ENCODE measurements at places on chromosomes 5 and 9.

- DNase-seq = no peak
Observed at GRCh38 chr9:76352026-76352620, 42.1 kb downstream of the RFK start.

DNA sequence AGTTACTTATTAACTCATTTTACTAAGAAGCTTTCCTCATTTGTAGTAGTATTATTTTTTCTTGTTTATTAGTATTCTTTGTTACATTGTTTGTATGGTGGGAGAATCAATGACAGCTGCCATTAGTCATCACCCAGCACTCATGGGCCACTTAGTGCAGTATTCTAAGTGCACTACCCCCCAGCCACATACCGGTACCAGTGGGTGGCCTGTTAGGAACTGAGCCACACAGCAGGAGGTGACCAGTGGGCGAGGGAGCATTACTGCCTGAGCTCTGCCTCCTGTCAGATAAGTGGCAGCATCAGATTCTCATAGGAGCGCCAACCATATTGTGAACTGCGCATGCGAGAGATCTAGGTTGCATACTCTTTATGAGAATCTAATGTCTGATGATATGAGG lies 24.2 kb upstream of the CAMLG start:
- no peak for DNase-seq

GRCh38 chr5:97131139-97131710 lies 11.2 kb downstream of the LIX1 start:
- DNase-seq = no peak

GRCh38 chr5:164600274-164600673 lies 1094.9 kb downstream of the MAT2B start:
- no peak for DNase-seq

DNA sequence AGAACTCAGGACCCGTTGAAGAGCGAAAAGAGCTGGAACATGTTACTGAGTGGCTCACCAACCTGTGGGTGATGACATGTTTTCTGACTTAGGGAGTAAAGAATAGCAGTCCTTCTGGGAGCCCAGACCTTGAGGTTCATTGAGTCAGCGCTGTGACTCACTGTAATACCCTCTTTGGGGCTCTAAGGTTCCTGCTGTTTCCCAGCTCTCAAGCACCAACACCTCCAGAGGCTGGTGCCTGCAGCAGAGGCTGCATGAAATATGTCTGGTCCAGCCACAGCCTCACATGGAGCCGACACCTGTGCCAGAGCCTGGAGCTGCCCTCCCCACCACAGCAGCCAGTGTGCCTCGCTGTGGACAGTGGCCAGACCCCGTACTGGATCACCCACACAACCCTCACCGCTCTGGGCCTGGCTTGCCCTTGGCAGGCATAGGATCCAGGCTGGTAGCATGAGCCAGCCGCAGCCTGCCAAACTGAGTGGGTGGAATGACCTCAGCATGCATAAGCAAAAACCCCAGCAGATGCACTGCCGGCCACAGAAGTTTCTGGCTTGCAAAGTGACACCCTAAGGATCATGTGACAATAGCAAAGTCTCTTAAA lies 143.5 kb upstream of the MRPS30 start:
- DNase-seq = no peak

DNA sequence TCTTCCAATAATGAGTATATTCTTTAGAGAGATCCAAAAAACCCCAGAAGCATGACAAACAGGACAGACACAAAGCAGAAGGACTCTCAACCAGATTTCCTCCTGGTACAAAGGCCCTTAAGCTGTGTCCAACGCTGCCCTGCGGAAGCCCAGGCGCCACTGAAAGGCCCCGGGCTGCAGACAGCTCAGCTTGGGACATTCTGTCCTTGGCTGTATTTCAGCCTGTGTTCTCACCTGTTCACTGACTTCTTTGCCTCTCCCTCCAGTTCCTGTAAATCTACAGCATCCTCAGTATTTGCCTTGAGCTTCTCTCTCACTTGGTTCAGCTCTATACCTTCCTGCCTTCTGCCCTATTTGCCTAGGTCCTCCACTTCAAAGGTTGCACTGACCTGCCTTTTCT lies 96.5 kb downstream of the SH3TC2 start:
- no peak for DNase-seq

DNA sequence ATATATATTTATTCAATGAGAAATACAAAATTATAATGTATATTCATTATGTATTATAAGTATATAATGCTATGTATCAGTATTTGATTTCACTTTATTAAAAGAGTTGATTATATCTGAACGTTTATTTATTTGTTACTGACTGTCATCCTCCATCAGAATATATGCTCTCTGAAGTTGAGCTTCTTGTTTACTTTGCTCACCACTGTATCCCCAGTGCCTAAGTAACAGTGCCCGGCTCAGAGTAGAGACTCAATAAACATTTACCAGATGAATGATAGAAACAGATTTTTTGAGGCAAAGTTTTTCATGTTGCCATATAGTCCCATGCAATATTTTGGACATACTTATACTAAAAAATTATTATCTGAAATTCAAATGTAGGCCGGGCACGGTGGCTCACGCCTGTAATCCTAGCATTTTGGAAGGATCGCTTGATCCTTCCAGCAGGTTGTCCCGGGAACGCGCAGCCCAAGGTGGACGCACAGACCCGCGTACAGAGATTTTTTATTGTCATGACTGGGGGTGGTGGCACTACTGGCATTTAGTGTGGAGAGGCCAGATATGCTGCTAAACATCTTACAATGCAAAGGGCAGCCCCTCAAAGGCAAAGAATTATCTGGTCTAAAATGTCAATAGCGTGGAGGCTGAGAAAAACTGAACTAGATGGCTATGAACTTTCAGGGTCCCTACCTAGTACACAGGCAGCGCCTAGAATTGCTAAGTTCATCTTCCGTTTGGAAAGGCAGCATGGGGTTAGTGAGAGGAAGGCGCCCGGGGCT lies 761 bp upstream of the DNAJC25 start:
- DNase-seq = no peak

GRCh38 chr9:130129432-130130061 lies 42.7 kb upstream of the NCS1 start:
- DNase-seq = no peak

GRCh38 chr5:77644371-77645157 lies 6.1 kb upstream of the OTP start:
- DNase-seq = no peak

DNA sequence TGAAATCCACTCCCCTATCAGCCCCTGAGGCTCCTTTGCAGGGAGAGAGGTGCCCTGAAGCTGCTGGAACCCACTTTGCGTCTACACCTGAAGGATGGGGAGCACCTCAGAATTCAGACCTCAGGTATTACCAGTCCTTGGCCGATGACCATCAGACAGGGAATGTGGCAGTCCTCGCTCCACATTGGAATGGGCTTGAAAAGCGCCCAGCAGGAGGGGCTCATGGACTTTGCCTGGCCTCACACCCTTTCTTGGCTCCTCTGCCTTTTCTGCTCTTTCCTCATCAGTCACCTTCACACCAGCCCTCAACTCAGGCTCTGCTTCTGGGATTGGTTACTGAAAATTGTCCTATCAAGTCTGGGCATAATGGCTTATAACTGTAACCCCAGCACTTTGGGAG lies 83.9 kb downstream of the BARX1 start:
- no peak for DNase-seq

GRCh38 chr5:50406877-50407276 lies 34.2 kb downstream of the EMB start:
- DNase-seq = no peak

- no peak for DNase-seq
Observed at GRCh38 chr9:131752231-131752884, 12.5 kb upstream of the RAPGEF1 start.

- DNase-seq = no peak
Observed at GRCh38 chr5:150058480-150059126, 27.8 kb downstream of the CSF1R start.

DNA sequence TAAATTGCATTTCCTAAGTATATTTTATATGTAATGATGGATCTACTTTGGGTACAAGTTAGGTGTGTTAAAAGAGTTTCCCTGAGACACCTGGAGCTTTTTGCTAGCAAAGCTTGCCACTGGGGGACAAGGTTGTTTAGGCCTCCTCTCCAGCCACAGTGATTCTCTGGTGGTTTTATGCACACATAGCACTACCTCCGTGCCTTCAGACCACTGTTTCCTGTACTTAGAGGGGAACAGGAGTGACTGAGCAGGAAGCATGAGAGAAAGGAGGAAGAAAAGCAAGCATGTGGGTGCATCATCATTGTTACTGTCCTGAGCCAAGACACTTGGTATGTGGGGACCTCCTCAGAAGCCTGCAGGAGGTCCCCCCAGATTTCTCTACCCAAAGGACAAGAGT lies 272.1 kb downstream of the RASEF start:
- no peak for DNase-seq

DNA sequence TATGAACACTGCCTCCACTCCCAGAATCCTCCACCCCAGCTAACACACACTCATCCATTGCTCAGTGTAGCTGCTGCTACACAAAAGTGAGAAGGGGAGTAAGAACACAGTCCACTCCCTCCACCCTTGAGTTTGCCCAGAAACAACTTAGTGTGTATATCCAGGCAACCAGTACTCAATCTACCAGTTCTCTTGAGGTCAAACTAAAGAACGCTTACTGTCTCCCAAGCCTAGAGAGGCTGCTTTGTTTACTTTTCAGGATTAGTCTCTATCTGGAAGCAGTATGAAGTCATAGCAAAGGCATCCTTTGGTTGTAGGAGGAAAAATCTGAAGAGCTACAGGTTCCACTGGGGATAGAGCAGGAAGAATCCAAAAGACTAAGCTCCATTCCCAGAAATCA lies 296.3 kb downstream of the KCNN2 start:
- DNase-seq = no peak

- DNase-seq = no peak
Observed at GRCh38 chr5:163564321-163564938, 59.0 kb downstream of the MAT2B start.

DNA sequence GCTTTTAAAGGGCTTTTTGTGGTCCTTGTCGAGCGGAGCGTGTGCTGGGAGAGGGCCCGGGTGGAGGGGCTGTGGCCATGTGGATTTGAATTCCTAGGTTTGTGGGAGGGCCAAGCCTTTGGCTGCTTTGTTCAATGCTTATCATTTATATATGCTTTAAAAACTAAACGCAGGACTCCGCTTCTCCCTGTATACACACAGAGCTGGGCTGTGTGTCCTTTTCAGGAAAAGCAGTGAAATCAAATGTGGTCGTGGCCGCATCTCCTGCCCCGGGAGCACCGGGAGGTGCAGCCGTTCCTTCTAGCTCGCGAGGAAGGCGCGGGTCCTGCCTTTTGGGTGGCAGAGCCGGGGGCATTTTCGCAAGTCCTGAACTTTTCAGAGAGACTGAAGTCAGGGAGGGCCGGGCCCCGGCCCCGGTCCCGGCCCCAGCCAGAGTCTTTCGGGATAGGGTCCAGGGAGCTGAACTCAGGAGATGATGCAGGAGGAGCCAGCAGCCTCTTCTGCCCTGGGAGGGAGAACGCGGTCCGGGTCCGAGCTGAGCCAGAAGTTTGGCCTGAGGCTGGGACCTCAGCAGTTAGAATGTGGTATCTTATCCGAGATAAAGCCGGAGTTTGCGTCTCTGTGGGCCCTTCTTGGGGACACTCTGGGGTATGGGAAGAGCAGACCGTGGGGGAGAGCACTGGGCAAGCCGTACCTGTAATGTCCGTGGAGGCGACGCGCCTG lies 158.8 kb downstream of the C9orf152 start:
- peak; percentile 15 for DNase-seq

- no peak for DNase-seq
Observed at GRCh38 chr9:116074658-116075057, 78.9 kb upstream of the PAPPA start.

- no peak for DNase-seq
Observed at GRCh38 chr9:76137931-76138330, 247.5 kb downstream of the PCSK5 start.

- no peak for DNase-seq
Observed at GRCh38 chr5:144072518-144072927, 97.9 kb downstream of the YIPF5 start.

DNA sequence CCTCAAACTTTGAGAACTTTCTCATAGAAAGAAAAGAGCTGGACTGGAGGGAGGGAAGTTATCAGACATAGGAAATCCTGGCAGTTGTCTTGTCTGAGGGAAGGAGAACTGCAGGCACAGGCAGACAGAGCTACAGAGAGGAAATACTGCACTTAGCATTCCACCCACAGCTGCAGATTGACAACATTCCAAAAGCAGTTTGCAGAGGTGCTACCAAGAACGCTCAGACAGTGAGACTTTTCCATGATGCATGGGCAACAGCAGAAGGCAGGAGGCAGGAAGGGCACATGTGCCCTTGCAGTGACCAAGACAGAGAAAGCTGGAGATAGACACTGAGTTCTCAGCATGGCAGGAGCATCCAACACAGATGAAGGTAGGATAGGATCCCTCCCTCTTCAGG lies 327.5 kb upstream of the ZNF462 start:
- DNase-seq = no peak

DNA sequence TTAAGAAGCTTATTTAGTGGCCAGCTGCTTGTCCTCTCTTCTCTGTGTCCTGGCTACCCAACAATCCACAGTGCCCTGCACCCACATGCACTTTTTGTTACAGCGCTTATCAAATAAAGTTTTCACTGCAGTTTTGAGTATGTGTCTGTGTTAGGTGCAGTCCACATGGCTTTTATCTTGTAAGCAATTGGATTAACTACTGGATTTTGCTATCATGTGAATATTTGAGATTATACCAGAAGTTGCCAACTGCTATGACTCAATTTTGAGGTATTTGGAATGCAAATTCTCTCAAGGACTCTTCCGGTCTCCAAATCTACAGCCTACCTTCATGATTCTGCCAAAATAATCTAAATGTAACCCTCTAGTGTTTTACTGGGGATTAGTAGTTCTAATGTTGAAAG lies 690.2 kb downstream of the NR2F1-AS1 start:
- DNase-seq = no peak

GRCh38 chr5:52830650-52831049 lies 42.9 kb downstream of the ITGA1 start:
- DNase-seq = no peak

GRCh38 chr5:55620009-55620765 lies 85.4 kb upstream of the PLPP1 start:
- no peak for DNase-seq

- DNase-seq = no peak
Observed at GRCh38 chr9:7790022-7790818, 9.4 kb downstream of the DMAC1 start.

DNA sequence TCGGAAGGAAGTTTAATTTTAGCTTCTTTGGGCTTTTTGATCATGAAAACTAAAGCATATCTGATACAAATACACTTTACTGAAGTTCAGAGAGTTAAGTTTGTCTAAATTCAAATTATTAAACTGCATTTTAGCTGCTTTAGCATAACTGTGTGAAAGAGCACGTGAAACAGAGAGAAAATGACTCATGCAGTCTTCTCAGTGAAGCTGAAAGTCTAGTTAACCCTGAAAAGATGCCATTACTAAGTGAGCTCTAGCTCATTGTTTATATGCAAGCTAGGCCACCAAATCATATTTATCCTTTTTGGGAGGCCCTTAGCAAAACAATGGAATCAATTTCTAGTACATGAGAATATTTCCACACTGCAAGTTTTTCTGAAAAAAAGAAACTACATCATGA lies 27.6 kb downstream of the TPD52L3 start:
- no peak for DNase-seq
